Stimulated activated CD4-positive, alpha-beta T cell treated with anti-CD3 and anti-CD28 coated beads, Interleukin-2, amount 100 ng/mL, for 24 hours (primary cell): ENCODE measurements at places on chromosomes 4 and X.

- no peak for DNase-seq
Observed at GRCh38 chrX:86946569-86946968, 571.0 kb upstream of the KLHL4 start.

DNA sequence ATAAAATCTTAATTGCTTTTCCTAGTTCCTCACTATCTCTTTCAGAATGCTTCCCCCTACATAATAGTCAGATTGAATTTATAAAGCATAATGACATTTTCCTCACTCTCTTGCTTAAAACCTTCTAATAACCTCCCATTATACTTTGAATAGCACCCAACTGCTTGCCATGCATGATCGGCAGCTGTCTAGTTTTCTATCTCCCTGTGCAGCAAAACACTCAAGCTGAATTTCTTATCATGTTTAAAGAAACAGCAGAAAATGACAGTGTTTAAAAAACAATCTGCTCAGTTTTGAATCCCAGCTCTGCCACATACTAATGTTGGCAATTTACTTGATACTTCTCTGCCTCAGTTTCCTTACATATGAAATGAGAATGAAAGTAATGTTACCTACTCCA lies 947.1 kb upstream of the HS3ST1 start:
- DNase-seq, result no peak

- no peak for DNase-seq
Observed at GRCh38 chrX:48002929-48003328, 860 bp downstream of the ZNF182 start.

- no peak for DNase-seq
Observed at GRCh38 chr4:123299212-123299691, 97.3 kb upstream of the SPRY1 start.

DNA sequence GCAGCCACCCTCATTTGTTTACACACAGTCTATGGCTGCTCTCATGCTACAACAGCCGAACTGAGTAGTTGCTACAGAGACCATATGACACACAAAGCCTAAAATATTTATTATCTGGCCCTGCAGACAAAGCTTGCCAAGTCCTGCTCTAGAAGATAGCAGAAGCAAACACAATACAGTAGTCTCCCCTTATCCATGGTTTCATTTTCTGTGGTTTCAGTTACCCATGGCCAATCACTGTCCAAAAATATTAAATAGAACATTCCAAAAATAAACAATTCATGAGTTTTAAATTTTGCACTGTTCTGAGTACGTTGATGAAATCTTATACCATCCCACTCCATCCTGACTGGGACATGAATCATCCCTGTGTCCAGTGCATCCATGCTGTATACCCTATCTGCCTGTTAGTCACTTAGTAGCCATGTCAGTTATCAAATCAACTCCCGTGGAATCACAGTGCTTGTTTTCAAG lies 40.2 kb upstream of the ZNF81 start:
- no peak for DNase-seq

DNA sequence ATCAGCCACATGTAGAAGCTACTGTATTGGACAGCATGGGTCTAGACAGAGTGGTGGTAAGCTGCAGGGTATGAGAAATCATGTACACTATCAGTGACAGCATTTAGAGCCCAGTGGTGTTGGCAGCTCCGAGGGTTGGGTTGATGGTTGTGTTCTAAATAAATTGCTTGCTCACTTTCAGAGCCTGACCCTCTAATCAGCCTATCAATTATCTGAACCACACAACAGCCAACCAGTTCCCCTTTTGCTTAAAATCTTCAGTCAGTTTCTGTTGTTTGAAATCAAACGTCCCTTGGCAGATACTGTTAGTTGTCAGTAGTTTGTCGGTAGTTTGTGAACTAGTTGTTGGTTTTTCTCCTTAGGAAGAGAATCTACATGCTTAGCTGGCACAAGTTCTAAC lies 99.8 kb upstream of the RAI2 start:
- DNase-seq, result no peak

DNA sequence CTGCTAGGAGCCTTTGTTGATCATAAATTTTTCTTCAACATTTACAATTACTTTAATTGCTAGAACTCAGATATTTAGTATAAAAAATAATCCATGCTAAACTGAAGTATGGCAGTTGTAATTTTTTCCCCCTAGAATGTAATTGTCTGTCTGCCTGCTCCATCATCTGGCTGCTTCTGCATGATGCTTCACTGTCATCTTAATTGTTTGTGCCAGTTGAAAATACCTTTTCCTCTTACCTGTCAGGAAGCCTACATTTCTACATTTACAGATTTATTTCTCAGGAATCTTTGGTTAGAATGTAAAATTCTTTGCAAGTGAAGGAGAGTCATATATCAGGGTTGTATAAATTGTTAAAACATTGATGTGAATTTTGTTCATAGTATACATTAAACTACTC lies 348.6 kb downstream of the GRXCR1 start:
- DNase-seq, result no peak

DNA sequence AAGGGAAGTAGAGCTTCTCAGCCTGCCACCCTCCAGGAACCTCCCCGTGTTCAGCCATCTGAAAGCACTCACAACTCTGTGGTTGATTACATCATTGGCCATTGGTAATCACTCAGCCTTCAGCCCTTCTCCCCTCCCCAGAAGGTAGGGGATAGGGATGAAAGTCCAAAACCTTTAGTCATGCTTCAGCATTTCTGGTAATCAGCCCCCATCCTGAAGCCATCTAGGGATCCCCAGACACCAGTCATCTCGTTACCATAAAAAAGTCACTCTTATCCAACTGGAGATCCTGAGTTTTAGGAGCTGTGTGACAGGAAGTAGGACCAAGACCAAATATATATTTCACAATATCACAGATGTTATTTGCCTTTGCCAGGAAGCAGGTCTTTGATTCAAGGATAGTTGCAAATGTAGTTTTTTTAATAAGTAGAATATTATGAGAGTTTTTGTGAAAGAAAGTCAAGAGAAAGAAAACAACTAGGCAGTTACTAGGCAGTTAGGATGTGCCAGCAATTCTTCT lies 364.6 kb upstream of the NOCT start:
- DNase-seq, result no peak

GRCh38 chrX:76155786-76156185 lies 17.1 kb upstream of the PBDC1 start:
- DNase-seq, result no peak

- DNase-seq, result no peak
Observed at GRCh38 chr4:151806511-151806927, 45.7 kb upstream of the GATB start.

DNA sequence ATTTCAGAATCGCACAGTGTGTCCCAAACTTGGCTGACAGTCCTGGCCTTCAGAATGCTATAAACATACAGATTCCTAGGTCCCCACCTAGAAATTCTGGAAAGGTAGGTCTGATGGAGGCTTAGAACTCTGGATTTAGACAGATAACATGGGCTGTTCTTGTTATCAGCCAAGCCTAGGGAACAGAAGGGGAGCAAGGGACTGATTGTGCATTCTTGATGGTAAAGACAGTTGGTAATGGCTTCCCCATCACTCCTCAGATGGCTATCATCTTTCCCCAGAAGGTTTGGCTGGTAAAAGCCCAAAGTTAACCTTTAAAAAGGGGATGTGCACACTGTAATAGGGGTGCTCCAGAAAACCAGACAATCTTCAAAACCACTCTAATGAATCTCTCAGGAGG lies 35.7 kb downstream of the DIPK2B start:
- DNase-seq, result no peak

- no peak for DNase-seq
Observed at GRCh38 chrX:43706786-43707370, 50.8 kb downstream of the MAOA start.
